ENCODE measurements at places on chromosomes 6 and 20. TPM values are rescaled to one million over a fixed set of nuclear protein-coding genes. Genes with fewer than 3 reads are reported as not detected.

Gene TXLNB
- 0.07 TPM for total RNA-seq

Gene HDGFL1
- total RNA-seq, result not detected

Gene CLPSL2
- not detected for total RNA-seq

GRCh38 chr20:24651171-24651975 lies 181.9 kb downstream of the SYNDIG1 start:
- no peaks in the 10 kb centered on the region for H3K27me3 ChIP-seq
- H3K4me1 ChIP-seq, result peaks cover 12% of the 10 kb centered on the region
- H3K4me3 ChIP-seq, result no peak overlapping the region
- DNase-seq, result no peak

- peak; percentile 36 for DNase-seq
- H3K4me1 ChIP-seq, result no peaks in the 10 kb centered on the region
- no peaks in the 10 kb centered on the region for H3K36me3 ChIP-seq
- peaks cover 8% of the 10 kb centered on the region for H3K27me3 ChIP-seq
- no peak overlapping the region for H3K4me3 ChIP-seq
Observed at GRCh38 chr6:4225161-4225872, 89.9 kb upstream of the ECI2 start.

DNA sequence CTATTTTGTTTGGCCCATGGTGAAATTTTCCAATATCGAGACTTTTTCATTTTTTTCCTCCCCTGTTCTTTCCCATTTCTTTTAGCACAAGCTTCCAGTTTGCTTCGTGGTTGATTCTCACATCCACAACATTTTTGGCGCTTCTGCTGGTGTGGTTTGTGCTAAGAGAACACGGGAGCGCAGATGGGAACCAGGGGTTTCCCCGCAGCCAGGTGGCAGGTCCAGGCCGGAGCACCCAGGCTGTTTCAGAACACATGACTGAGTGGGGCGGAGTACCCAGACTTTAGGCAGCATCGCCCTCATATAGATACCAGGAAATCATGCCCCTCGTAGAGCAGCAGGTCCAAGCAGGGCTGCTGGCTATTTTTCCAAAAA lies 58.0 kb downstream of the SYTL3 start:
- peak; percentile 69 for DNase-seq
- H3K4me1 ChIP-seq, result peaks cover 71% of the 10 kb centered on the region
- peak overlapping the region; percentile 75 for H3K4me3 ChIP-seq
- peak overlapping the region; percentile 85 for H3K27ac ChIP-seq
- no peaks in the 10 kb centered on the region for H3K27me3 ChIP-seq

GRCh38 chr20:33348136-33348937 lies 53.0 kb downstream of the CDK5RAP1 start:
- H3K4me3 ChIP-seq, result no peak overlapping the region
- H3K36me3 ChIP-seq, result peaks cover 15% of the 10 kb centered on the region
- DNase-seq, result no peak
- H3K4me1 ChIP-seq, result no peaks in the 10 kb centered on the region
- H3K27ac ChIP-seq, result no peak overlapping the region

GRCh38 chr20:23272176-23273029 lies 78.2 kb upstream of the NXT1 start:
- H3K36me3 ChIP-seq, result no peaks in the 10 kb centered on the region
- H3K4me3 ChIP-seq, result no peak overlapping the region
- no peaks in the 10 kb centered on the region for H3K4me1 ChIP-seq

DNA sequence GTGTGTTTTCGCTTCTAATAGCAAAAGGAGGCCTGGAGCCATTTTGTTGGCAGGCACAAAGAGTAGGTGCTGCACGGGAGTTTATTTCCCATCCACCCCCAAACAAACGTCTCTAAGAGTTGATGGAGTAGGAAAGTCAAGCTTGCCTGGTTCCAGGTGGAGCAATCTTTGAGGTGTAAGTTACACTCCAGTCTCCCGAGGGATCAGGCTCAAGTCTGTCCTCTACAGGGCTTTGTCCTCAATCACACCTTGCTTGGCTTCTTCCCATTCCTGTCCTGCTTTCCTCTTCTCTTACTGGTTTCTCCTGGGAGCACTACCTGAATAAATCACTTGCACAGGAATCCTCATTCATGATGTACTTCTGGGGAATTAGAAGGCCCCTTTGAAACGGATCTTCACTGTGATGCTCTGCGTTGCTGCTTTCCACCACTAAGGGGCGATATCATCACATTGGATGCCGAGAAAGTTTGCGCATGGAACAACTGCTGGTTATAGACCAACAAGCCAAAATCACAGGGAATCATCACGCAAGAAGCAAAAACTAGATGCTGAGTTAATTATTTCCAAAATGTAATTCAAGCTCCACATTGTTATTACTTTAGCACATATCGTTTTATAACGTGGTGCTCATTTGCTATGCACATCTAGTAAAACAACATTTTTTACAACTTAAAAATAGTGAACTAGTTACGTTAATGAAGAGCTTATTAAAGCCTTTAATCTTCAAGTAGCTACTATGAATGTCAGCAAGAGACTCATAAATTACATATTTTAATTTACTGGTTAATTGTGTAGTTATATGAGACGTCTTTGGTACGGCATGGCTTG lies 156.8 kb downstream of the DNAH8 start:
- DNase-seq, result peak; percentile 74
- peaks cover 15% of the 10 kb centered on the region for H3K27me3 ChIP-seq
- no peaks in the 10 kb centered on the region for H3K4me1 ChIP-seq
- no peak overlapping the region for H3K27ac ChIP-seq
- no peaks in the 10 kb centered on the region for H3K36me3 ChIP-seq
- H3K4me3 ChIP-seq, result no peak overlapping the region

DNA sequence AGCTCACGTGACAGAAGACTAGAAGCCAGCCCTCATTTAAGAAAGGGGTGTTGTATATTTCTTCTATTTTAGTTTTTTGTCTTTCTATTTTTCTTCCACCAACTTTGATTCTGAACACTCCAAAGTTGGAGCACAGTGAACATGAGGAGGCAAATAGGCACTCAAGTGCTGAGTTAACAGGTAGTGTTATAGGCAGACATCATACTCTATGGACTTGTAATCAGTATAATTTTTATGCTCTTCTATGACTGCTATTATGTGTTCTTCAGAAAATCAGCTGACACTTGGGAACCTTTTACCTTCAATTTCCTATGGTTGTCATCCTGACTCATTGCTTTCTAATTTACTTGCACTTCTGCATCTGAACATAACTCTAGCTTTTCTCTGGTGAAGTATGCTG lies 396.3 kb upstream of the EYS start:
- no peak overlapping the region for H3K27ac ChIP-seq
- no peaks in the 10 kb centered on the region for H3K27me3 ChIP-seq
- H3K4me3 ChIP-seq, result no peak overlapping the region
- H3K36me3 ChIP-seq, result no peaks in the 10 kb centered on the region
- DNase-seq, result no peak

GRCh38 chr20:2298701-2299100 lies 2.9 kb downstream of the TGM3 start:
- peaks cover 26% of the 10 kb centered on the region for H3K4me1 ChIP-seq
- no peak for DNase-seq
- no peak overlapping the region for H3K4me3 ChIP-seq
- no peaks in the 10 kb centered on the region for H3K36me3 ChIP-seq
- H3K27ac ChIP-seq, result no peak overlapping the region

GRCh38 chr6:106614592-106615257 lies 14.6 kb downstream of the RTN4IP1 start:
- no peak for DNase-seq
- no peaks in the 10 kb centered on the region for H3K36me3 ChIP-seq
- no peak overlapping the region for H3K4me3 ChIP-seq
- no peaks in the 10 kb centered on the region for H3K27me3 ChIP-seq
- peaks cover 3% of the 10 kb centered on the region for H3K4me1 ChIP-seq
- H3K27ac ChIP-seq, result no peak overlapping the region

DNA sequence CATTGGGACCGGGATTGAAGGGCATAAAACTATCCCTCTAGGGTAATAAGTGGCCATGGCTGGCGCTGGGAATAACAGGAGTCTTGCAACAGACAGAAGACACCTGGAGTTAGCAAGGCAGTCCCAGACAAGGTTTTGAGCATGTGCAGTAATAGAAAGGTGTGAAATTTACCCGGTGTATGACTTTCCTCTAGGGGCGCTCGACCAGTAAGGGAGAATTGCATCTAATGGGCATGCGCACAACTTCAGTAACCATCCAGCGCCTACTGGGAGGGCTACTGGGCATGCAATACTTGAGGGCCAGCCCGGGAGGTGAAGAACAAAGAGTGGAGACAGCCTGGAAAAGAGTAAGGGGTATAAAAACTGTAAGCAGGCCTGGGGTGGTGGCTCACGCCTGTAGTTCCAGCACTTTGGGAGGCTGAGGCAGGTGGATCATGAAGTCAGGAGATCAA lies 32.7 kb downstream of the SERPINB6 start:
- no peak overlapping the region for H3K27ac ChIP-seq
- H3K4me3 ChIP-seq, result no peak overlapping the region
- H3K27me3 ChIP-seq, result no peaks in the 10 kb centered on the region

- DNase-seq, result no peak
- no peaks in the 10 kb centered on the region for H3K36me3 ChIP-seq
- H3K27ac ChIP-seq, result no peak overlapping the region
- peaks cover 7% of the 10 kb centered on the region for H3K4me1 ChIP-seq
- H3K4me3 ChIP-seq, result no peak overlapping the region
Observed at GRCh38 chr6:161736781-161737292, 463.0 kb upstream of the AGPAT4 start.

DNA sequence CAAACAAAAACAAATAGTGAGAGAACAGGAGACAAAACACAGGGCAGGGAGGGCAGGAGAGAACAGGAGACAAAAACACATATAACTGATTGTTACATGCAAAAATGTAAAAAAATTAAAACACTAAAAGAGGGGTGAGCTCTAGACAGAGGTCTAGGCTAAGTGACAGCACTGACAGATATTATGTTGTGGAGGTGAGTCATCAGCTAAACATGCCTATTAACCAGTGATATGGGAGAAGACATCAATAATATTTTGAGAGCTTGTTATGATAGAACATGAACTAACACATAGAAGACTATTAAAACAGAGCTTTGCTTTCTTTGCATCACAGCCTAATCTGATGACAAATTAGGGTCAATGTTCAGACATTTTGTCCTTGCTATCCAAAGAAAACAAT lies 972.7 kb downstream of the PRIM2 start:
- H3K36me3 ChIP-seq, result peaks cover 5% of the 10 kb centered on the region
- H3K27me3 ChIP-seq, result no peaks in the 10 kb centered on the region
- no peak for DNase-seq
- no peaks in the 10 kb centered on the region for H3K4me1 ChIP-seq
- no peak overlapping the region for H3K4me3 ChIP-seq

DNA sequence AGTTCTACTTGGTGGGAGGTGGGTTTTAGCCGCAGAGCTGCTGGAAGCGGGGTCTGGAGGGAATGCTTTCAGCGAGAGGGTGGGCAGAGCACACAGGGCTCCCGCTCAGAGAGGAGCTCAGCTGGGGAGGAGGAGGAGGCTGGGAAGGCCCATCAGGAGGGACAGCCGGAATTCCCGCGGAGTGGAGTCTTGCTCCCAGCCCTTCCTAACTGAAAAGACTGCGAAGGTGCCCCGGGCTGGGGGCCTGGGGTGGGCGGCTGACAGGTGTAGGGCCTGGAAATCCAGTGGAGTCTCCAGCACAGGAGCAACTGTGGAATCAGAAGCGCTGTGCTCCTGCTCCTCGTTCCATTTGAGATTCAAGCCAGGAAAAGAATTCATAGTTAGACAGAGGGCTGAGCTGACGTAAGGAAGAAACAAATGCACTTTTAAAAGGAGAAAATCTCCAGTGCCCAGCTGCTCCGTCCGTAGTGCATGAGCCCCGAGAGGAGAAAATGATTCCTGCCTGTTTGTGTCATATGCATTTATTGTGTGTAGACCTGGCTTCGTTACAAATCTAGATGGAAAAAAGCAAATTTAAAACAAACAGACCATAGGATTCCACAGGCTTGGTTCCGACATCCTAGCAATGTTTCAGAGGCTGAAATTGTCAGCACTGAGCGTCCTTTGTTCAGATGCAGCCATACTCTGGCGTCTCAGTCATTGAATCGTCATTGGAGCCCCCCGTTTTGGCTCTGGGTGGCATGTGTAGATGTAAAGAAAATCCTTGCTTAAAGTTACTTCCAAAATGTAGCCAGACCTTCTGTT lies 197.7 kb downstream of the SMOC2 start:
- H3K36me3 ChIP-seq, result no peaks in the 10 kb centered on the region
- H3K4me1 ChIP-seq, result peaks cover 52% of the 10 kb centered on the region
- H3K27ac ChIP-seq, result no peak overlapping the region
- DNase-seq, result no peak

DNA sequence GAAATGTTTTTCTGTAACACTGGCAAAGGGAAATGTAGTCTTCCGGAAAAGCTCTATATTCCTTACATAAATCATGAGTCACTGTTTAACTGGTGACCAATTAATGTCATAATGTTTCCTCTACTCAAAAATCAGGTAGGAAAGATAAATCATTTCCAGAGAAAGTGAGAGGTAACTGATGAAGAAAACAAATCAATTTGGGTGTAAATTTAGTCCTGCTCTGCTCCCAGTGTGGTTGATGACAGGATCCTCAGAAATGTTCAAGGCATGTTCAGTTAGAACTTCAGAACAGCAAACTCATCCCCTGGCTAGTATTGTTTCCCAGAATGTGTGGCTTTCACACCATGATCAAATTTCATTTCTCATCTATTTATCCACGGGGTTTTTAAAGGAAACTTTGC lies 38.8 kb upstream of the SPACA1 start:
- peak overlapping the region; percentile 65 for H3K4me3 ChIP-seq
- H3K36me3 ChIP-seq, result no peaks in the 10 kb centered on the region
- no peak for DNase-seq
- peaks cover 35% of the 10 kb centered on the region for H3K4me1 ChIP-seq
- H3K27me3 ChIP-seq, result no peaks in the 10 kb centered on the region

DNA sequence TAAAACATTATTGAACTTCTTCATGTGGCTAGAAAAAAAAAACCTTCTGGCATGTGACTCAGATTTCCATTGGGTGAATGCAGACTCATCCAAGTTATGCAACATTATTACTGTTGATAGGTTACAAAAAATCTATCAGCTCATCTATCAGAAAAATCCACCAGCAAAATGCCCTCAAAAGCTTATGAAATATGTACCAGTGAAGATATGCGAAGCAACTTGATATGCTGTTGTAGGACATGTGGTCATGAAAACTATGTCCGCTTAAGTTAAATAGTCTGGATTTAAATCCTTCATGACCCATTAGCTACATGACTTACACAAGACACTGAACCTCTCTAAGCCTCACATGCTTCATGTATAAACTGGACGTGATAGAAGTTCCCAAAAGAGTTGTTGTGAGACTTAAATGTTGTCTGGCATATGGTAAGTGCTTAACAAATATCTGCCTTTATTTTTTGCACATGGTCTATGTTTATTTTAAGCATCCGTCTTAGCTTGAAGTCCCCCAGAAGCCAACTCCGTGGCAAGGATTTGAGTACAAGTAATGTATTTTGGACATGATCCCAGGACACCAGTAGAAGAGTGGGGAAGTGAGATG lies 12.5 kb upstream of the BFSP1 start:
- no peak overlapping the region for H3K27ac ChIP-seq
- H3K36me3 ChIP-seq, result no peaks in the 10 kb centered on the region
- H3K27me3 ChIP-seq, result no peaks in the 10 kb centered on the region
- H3K4me1 ChIP-seq, result no peaks in the 10 kb centered on the region
- H3K4me3 ChIP-seq, result no peak overlapping the region

- H3K36me3 ChIP-seq, result peaks cover 10% of the 10 kb centered on the region
- H3K27me3 ChIP-seq, result no peaks in the 10 kb centered on the region
- peak overlapping the region; percentile 80 for H3K27ac ChIP-seq
- peak overlapping the region; percentile 45 for H3K4me3 ChIP-seq
- peak; percentile 19 for DNase-seq
Observed at GRCh38 chr6:11769811-11770545, 8.6 kb downstream of the ADTRP start.

- H3K36me3 ChIP-seq, result peaks cover 40% of the 10 kb centered on the region
- DNase-seq, result no peak
- H3K4me1 ChIP-seq, result no peaks in the 10 kb centered on the region
- no peak overlapping the region for H3K27ac ChIP-seq
- H3K27me3 ChIP-seq, result no peaks in the 10 kb centered on the region
Observed at GRCh38 chr20:56483970-56484369, 15.5 kb downstream of the RTF2 start.

GRCh38 chr6:169640351-169640852 lies 61.4 kb downstream of the WDR27 start:
- peaks cover 5% of the 10 kb centered on the region for H3K36me3 ChIP-seq
- H3K27me3 ChIP-seq, result no peaks in the 10 kb centered on the region
- DNase-seq, result no peak
- no peaks in the 10 kb centered on the region for H3K4me1 ChIP-seq
